ENCODE measurements at places on chromosomes 4 and X.
A peak's percentile ranks its signal among the peaks of the same experiment; 100 is the strongest.

GRCh38 chr4:24791043-24791442, 4.3 kb upstream of the SOD3 start:
- no peak for DNase-seq

GRCh38 chrX:69107747-69108401, 57.4 kb downstream of the PJA1 start:
- no peak for DNase-seq

GRCh38 chr4:133759428-133759827, 442.2 kb downstream of the PABPC4L start:
- DNase-seq = no peak

- peak; percentile 11 for DNase-seq
Observed at GRCh38 chr4:142519342-142519741, 326.8 kb downstream of the INPP4B start.

DNA sequence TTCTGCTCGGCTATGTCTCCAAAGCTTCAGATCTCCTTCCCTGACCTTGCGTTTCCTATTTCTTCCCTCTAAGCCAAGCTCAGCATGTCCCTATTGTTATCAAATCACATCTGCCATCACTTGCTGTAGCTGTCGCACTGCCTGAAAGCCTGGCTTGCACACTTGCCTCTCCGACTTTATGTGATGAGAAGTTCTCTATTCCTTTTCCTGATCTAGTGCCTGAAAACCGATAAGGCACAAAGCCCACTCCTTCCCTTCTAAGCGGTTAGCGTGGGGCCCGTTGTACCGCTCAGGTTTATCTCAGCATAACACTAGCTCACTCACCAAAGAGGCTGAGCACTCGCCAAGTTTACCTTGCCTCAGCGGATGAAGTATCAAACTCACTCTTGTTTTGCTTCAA, 816 bp downstream of the NMU start:
- DNase-seq = peak; percentile 32

- no peak for DNase-seq
Observed at GRCh38 chr4:30875658-30876269, 155.6 kb downstream of the PCDH7 start.

GRCh38 chr4:135372131-135372530, 1170.5 kb upstream of the PABPC4L start:
- DNase-seq = no peak

DNA sequence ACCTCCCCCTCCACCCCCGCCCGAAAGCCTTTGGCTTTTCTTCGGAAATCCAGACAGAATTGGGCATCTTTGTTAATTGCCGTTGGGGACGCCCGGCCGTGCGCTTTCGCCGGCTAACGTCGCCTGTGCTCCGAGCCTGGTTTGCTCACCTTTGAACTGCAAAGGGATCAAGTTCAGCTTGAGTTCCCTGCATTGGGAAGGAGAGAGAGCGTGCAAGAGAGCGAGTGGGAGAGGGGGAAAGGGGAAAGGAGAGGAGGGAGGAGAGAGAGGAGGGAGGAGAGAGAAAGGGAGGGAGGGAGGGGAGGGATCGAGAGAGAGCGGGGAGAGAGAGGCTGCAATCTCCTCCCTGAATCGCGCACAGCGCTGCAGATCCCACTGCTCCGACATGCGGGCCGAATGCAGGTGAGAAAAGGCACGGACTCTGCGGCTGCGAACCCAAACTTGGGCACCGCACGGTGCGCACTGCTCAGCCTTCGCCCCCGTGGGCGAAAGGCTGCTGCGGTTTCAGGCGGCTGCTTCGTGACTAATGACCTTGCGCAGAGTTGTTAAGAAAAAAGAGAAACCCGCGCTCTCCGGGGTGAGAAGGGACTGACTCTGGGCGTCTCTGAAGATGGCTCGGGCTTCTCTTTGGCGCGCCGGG, at the start of gene PCDH7:
TSS of gene PCDH7 (plus strand) at position 349 of the 640 bp plus-strand sequence. CDS start 1,054 bp downstream, outside the sequence.
- no peak for DNase-seq

- peak; percentile 10 for DNase-seq
Observed at GRCh38 chrX:20067709-20068561, 48.8 kb downstream of the MAP7D2 start.

GRCh38 chr4:79338148-79338547, 12.3 kb upstream of the NAA11 start:
- no peak for DNase-seq

DNA sequence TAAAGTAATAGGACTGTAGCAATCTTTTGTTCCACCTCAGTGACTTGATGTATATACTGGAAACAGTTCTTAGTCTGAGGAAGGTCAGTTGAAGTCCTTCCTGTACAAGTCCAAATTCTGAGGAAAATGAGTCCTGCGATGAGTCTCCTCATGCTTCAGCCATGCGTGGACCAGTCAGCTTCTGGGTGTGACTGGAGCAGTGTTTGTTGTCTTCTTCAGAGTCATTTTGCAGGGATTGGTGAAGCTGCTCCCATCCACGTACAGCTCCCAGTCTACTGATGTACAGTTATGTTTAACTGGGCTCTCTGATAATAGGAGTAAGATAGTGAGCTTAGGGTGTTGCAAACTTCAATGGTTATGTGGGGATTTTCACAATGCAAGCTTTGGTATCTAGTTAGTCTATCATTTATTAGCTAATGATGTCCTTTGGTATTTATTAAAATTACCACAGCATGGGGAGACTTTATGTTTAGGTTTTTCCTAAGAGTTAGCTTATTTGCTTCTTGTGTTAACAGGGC, 3.4 kb downstream of the UGT2B17 start:
- DNase-seq = no peak

DNA sequence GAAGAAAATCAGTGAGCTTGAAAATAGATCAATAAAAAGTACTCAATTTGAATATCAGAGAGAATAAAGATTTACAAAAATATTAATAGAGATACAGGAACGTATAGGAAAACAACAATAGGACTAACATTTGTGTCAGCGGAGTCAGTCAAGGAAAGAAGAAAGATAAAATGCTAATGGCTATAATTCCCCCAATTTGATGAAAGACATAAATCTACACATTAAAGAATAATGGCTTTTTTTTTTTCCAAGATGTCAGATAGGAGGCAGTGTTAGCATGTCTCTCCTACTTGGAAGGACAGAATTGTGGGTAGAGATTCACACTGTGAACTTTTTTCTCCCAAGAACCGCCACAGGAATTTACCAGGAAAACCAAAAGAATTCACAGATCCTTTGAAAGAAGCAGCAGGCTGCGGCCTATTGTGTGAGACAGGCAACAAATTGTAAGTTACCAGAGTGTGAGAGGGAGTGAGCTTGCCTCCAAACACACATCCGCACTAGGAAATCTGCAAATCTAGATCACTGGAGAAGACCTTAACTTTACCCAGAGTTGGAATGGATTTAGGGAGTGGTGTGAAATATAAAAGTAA, 249.9 kb downstream of the PRDM5 start:
- no peak for DNase-seq

- no peak for DNase-seq
Observed at GRCh38 chr4:147042046-147042445, 96.4 kb upstream of the TTC29 start.

DNA sequence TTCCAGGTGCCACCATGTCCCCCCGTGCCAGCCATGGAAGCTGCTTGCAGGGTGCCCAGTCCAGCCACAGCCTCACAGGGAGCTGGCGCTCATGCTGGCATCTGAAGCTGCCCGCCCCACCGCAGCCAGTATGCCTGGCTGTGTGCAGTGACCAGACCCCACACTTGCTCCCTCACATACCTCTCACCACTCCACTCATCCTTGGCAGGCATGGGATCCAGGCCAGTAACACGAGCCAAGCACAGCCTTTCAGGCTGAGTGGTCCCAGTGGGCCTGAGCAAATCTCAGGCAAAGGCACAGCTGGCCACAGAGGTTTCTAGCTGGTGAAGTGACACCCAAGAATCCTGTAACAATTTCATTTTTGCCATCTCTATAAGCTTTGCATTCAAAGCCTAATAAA, 48.4 kb upstream of the SEC24B start:
- no peak for DNase-seq

DNA sequence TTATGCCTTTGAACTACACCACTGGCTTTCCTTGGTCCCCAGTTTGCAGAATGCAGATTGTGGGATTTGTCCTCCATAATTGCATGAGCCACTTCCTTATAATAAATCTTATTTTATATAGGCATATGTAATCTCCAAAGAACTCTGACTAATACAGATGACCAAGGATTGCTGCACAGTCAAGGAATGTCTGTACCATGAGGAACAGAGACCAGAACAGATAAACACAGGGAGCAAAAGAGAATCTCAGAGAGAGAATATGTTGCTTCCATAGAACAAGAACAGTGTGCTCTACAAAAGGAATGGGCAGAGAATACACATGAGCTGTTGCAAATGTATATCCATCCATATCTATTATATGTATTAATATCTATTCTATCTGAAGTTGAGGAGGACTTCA, 111.1 kb downstream of the ADRA2C start:
- DNase-seq = no peak
